Camera-type eye (tissue), 1 donor: ENCODE measurements at places on chromosomes 2 and 18. TPM values are rescaled to one million over a fixed set of nuclear protein-coding genes. Genes with fewer than 3 reads are reported as not detected.

POTEJ gene
- total RNA-seq, result 0.71 TPM

TEX261 gene
- total RNA-seq, result 94.7 TPM

SERPINB12 gene
- total RNA-seq, result not detected

M1AP gene
- total RNA-seq, result 0.44 TPM

EN1 gene
- total RNA-seq, result 0.16 TPM

IL1B gene
- 1.6 TPM for total RNA-seq

MC4R gene
- 1.2 TPM for total RNA-seq

FBLN7 gene
- total RNA-seq, result 17.3 TPM

SCLY gene
- total RNA-seq, result 17.4 TPM

TMEM182 gene
- total RNA-seq, result 42.3 TPM

TNFAIP6 gene
- total RNA-seq, result 7.2 TPM

NT5DC4 gene
- total RNA-seq, result 0.22 TPM

CHRNG gene
- 2.0 TPM for total RNA-seq

SALL3 gene
- 15.2 TPM for total RNA-seq

RTP5 gene
- not detected for total RNA-seq

FAM98A gene
- total RNA-seq, result 72.3 TPM

MAL gene
- 4.9 TPM for total RNA-seq

SPEG gene
- 17.4 TPM for total RNA-seq

ZNF532 gene
- 259 TPM for total RNA-seq

CYP27C1 gene
- 4.6 TPM for total RNA-seq

RASGRP3 gene
- 18.0 TPM for total RNA-seq

SNTG2 gene
- total RNA-seq, result 1.7 TPM

GLI2 gene
- total RNA-seq, result 7.8 TPM

FAM168B gene
- 161 TPM for total RNA-seq

C2orf78 gene
- not detected for total RNA-seq

PTPRN gene
- total RNA-seq, result 22.0 TPM

DOK6 gene
- 43.5 TPM for total RNA-seq

CCDC150 gene
- total RNA-seq, result 5.6 TPM

TLX2 gene
- total RNA-seq, result 0.93 TPM

TRIP12 gene
- total RNA-seq, result 289 TPM

ABCG5 gene
- 0.27 TPM for total RNA-seq

GPR17 gene
- 0.49 TPM for total RNA-seq

NYAP2 gene
- total RNA-seq, result 8.2 TPM

C2orf80 gene
- not detected for total RNA-seq

KCNIP3 gene
- 11.3 TPM for total RNA-seq

GAL3ST2 gene
- 0.71 TPM for total RNA-seq

RGPD6 gene
- total RNA-seq, result 111 TPM

LINC00305 gene
- not detected for total RNA-seq

LONRF2 gene
- 20.6 TPM for total RNA-seq

ADCY3 gene
- total RNA-seq, result 28.5 TPM

SRD5A2 gene
- total RNA-seq, result 6.9 TPM

TMEM150A gene
- total RNA-seq, result 4.0 TPM

ZNF385B gene
- 30.8 TPM for total RNA-seq

KCNJ13 gene
- total RNA-seq, result 8.2 TPM

GPR55 gene
- not detected for total RNA-seq

TUBA3E gene
- not detected for total RNA-seq

CHRND gene
- 3.9 TPM for total RNA-seq

PDCL3 gene
- total RNA-seq, result 12.0 TPM

FAM237A gene
- total RNA-seq, result not detected

CXCR4 gene
- 95.7 TPM for total RNA-seq

UGT1A5 gene
- total RNA-seq, result 0.16 TPM

TDRD15 gene
- not detected for total RNA-seq

NDC80 gene
- 10.5 TPM for total RNA-seq

ASTL gene
- total RNA-seq, result 0.49 TPM
